ENCODE measurements at places on chromosomes 11 and 22.

DNA sequence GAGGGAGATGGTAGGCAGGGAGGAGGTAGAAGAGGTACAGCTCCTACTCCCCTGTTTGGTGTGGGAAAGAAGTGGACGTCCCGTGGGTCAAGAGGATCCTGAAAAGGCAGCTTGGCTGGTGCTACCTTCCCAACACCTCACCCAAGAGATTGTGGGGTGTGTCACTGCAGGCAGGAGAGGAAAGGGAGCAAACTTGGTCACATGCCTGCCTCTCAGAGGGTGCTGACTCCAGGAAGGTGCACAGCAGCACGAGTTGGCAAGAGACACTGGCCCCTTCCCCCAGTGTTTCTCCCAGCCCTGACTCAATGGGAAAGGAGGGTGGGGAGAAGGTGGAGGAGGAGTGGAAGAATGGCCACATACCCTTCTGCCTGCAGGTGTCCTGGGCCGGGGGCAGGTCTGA lies 99.6 kb downstream of the CSNK2A3 start:
- no peak for DNase-seq

GRCh38 chr22:37273126-37273845 lies 9.0 kb upstream of the CYTH4 start:
- DNase-seq: peak; percentile 25

- no peak for DNase-seq
These were observed 63.0 kb upstream of the ALX4 start for GRCh38 chr11:44372989-44373388.

- DNase-seq: peak; percentile 22
These were observed 46.7 kb downstream of the IGLL1 start for GRCh38 chr22:23533328-23533762.
